Central memory CD8-positive, alpha-beta T cell (primary cell): ENCODE measurements at places on chromosomes 5 and 9.
A peak's percentile ranks its signal among the peaks of the same experiment; 100 is the strongest.

GRCh38 chr5:140041099-140041491 lies 2.0 kb downstream of the NRG2 start:
- no peak for DNase-seq

- DNase-seq: no peak
Observed at GRCh38 chr5:79020861-79021561, 35.9 kb upstream of the ARSB start.

DNA sequence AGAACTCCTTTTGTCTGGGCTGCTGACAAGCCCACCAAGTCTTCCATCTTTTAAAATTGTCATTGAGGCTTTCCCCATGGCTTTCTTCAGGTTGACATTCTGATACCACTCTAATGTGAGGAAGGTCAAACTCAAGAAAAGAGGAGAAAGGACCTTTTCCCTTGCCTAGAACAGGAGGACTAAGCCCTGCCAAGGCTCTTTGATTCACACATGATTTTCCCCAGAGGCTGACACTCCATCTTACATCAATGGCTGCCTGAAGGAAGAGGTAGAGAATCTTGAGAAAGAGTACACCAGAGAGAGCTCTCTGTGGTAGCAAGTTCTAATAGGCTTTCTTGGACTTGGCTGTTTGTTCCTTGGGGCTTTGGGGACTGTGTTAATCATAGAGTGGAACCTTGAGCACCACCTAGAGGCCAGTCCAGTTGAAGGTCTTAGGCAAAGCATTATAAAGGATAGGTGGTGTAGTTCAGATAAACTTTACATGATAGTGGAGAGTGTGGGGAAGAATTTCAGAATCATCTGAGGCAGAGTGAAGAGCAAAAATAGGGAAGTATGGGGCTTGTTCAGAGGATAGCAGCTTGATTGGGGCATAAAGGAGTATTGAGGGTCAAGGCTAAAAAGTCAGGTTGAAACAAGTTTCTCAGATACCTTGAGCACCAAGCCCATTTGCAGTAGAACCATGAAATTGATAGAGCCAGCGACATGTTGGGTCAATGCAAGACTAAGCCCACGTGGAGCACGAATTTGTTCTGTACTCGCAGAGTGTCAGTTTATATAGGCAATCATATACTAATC lies 36.7 kb downstream of the NDFIP1 start:
- peak; percentile 35 for DNase-seq

DNA sequence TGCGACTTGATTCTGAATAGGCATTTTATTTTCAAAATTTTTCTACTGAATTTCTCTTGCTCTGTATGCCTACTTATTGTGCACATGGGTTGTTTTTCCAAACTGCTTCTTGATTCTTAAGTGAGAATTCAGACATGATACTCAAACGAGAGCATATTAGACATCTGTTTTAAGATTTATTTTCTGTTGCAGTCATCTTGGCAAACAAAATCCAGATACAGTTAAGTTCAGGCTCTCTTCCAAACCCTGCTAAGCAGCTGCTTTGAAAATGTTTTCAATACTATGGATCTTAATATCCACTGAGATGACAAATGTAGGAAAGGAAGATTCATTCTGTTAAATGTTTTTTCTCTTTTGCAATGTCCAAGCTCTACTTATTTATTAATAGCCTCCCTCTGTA lies 4.5 kb downstream of the TMEM215 start:
- no peak for DNase-seq

- no peak for DNase-seq
Observed at GRCh38 chr9:131773911-131774379, 34.1 kb upstream of the RAPGEF1 start.

GRCh38 chr9:71814226-71814625 lies 45.9 kb upstream of the CEMIP2 start:
- DNase-seq: no peak
